ENCODE measurements at places on chromosomes 5 and 9.

GRCh38 chr9:112443636-112444035 lies 43.0 kb upstream of the KIAA1958 start:
- DNase-seq = no peak

- DNase-seq = no peak
Measured at GRCh38 chr5:107418071-107418470, 252.7 kb downstream of the EFNA5 start.

GRCh38 chr9:130936285-130937117 lies 2.5 kb downstream of the FIBCD1 start:
- no peak for DNase-seq

- DNase-seq = no peak
Measured at GRCh38 chr9:6433410-6433809, 20.4 kb downstream of the UHRF2 start.

GRCh38 chr5:136998854-136999357 lies 500.2 kb downstream of the SPOCK1 start:
- DNase-seq = no peak

DNA sequence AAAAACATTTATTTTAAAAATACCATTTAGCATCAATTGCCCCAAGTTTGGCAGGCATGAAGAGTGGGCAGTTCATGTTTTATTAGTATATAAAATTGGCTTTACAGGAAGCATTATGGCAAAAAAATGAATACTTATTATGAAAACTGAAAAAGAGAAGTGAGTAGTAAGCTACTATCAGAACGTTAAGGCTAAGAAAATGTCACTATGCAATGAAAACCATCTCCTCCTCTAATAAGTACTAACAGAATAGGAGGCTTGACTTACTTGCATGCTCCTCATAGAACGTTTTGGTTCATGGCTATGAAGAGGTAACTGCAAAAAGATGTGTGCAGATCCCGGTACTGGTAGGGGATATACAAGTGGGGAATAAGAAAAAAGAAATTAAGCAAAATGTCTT lies 23.6 kb downstream of the TICAM2 start:
- no peak for DNase-seq

GRCh38 chr5:93331241-93331640 lies 249.8 kb downstream of the NR2F1-AS1 start:
- DNase-seq = no peak
